ENCODE measurements at places on chromosomes 5 and 9.
A peak's percentile ranks its signal among the peaks of the same experiment; 100 is the strongest.

DNA sequence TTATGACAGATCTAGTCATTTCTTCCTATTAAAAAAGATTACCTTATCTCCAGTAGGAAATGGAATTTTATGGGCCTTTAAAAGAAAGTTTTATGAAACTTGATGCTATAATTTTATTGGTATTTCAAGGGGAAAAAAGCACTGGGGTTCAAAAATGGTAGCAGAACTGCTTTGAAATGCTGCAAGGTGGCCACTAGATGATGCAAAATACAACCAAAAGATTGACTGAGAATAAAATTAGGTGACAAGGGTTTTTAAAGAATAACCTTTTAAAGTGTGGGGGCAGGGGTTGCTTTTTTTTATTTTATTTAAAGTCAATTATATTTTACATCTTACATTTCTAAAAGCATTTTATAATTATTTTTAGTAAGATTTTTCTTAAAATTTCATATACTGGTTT, 61.7 kb downstream of the KLF9 start:
- DNase-seq: no peak

- DNase-seq: no peak
Observed at GRCh38 chr5:71974622-71975021, 132.7 kb upstream of the MAP1B start.

- DNase-seq: no peak
Observed at GRCh38 chr5:124721229-124721735, 25.2 kb downstream of the ZNF608 start.

DNA sequence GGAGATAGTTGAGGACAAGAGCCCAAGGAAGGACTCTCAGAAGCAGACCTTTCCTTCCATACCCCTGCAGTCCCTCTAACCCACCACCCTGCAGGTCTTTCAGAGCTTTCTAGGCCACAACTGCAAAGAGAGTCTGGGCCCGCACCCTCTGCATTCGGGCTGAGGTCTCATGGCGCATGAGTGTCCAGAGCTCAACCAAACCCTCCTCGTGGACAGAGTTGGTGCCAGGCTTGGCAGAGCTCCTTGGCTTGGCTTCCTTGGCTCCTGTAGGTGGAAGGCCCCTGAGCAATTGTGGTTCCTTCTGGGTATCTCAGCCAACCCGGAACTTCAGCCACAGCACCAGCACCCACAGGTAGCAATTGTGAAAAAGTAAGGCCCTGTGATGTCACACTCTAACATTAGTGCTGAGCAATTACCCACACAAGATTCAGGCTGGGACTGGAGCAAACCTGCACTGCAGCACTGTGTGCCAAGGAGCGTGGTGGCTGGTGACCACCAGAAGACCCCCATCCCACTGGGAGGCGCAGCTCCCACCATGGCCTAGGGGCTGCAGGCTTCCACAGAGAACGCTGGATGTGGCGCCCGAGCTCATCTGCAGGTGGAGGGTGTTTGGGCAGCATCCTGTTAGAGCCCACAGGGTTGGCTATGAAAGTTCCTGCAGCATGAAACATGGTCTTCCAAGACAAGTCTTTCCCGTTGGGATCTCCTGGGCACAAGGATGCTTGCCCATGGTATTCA, 38.8 kb downstream of the FOXI1 start:
- no peak for DNase-seq

DNA sequence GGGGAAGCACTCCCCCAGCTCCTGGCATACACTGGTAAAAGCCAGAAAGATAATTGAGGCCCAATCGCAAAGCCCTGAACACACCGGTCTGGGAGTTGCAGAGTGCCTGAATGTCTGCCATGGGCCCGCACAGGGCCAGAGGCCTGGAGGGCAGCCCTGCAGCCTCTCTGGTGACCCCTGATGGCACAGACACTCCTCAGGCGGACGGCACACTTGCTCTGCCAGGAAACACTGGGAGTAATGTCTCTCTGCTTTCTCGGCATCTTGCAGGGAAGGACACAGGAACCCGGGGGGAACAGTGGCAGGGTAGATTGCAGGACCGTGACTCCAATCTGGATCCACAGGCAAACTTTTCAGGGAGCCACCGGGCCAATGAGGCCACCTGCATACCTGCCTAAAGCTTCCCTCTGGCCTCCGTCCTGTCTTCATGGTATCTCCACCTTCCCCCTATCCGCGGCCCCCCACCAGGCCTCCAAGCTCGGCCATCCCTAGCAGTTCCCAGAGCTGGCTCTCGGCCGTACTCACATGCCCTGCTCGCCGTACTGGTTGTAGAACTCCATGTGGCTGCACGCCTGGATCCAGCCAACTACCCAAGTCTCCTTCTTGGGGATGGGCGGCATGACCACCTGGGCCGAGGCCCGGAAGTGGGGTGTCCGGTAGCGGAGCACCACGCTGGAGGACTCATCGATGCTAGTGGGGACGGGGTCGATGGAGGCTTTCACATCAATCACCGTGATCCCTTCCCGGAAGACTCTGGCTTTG, 797 bp downstream of the FAM78A start:
- no peak for DNase-seq

DNA sequence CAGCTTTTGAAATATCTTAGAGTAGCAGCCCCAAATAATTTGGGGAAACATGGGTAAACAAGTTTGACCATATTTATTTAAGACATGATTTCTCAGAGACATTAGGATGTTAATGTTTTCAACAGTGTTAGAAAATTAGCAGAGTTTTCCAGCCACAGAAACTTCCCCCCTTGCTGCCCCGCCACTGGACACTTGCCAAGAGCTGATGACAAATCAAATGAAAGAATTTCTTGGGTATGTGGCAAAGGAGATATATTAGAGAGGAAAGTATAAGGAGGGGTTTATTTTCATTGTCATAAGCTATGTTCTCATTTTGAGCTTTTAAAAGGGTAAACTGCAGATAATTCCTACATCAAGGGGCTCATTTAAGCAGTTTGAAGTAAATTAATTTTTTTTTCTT, 15.9 kb downstream of the GABRA1 start:
- DNase-seq: no peak

DNA sequence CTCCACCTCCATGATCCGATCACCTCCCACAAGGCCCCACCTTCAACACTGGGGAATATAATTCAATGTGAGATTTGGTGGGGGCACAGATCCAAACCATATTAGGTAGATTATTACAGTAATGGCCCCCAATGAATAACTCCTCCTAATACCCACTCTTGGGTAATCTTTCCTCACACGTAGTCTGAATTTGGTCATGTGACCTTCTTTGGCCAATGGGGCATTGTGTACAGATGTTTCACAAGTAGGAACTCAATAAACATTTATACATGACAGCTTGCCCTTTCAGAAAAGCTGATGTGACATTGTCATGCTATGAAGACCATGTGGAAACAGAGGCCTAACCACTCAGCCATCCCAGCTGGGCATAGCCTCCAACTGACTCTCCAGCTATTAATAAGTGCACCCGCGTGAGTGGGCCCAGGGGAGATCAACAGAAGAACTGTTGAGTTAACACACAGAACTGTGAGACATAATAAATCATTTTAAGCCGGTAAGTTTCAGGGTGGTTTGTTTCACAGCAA, 10.6 kb downstream of the GPR150 start:
- no peak for DNase-seq

- DNase-seq: no peak
Observed at GRCh38 chr9:72931437-72931836, 21.4 kb downstream of the ALDH1A1 start.

DNA sequence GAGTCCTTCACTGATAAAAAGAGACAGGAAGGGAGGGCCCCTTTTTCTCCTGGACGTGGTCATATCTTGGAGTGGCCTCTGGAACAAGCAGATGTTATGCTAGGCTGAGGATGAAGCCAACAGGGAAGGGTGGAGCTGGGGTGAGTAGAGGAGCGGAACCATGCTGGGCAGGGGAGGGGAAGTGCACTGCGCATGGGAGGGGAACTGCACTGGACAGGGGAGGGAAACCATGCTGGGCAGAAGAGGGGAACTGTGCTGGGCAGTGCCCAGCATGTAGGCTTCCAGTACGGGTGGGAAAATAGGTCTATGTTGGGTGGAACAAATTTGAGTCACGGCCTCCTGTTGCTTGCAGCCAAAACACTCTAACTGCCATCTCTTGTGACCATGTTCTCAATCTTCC, 19.3 kb upstream of the IRX4 start:
- DNase-seq: no peak

DNA sequence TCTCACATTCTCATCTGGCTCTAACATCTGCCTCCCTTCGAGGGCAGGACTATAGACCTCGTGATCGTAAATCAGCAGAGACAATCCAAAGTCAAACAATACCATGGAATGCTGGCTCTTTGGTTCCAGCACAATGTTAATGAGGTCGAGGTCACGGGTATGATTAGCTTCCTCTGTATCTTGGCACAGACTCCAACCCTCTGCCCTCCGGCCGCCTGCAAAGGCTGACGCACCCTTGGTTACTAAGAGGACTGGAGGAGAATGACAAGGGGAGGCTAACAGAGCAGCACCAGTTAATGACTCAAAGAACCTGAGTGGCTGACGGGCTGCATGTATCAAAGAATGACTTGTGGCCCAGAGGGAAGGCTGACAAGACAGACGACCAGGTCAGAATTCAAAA, 10.1 kb downstream of the LHFPL2 start:
- no peak for DNase-seq

GRCh38 chr9:124054582-124055227, 43.1 kb downstream of the LHX2 start:
- DNase-seq: peak; percentile 30

GRCh38 chr5:139675825-139676224, 27.7 kb downstream of the CXXC5 start:
- DNase-seq: no peak

DNA sequence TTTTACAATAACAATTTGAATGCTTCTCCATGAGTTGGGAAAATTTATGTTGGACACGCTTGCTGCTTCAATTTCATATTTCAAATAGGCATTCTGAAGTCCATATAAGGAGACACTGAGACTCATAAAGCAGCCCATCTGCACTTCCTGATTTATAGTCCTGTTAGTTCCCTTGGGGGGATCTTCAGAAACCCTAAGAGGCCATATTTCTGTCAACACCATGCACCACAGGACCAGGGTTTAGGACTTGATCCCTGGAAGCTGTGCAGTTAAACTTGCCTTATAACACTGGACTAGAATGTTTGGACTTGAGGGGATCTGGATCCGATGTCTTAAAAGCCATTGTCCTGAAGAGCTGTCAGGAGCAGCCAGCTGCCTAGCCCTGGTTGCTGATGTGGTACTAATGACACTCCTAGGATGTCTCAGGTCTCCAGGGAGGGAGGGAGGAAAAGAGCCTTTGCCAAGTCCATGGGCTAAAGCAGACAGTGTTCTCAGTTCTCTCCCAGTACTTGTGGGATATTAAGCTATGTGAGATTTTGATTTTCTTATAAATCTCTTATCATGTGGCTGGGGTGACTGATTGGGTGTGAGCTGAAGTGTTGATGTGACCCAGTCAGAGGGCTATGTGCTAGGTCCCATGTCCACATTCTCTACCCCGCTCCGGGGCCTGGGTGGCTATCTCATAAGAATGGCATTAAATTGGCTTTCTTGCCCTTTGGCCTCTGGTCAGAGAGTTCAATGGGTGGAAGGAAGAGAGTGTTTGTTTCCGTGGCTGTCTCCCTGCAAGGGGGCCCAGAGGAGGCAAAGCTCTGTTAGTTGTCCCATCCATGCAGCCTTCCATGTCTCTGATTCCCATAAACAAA, 399.8 kb downstream of the OSTF1 start:
- DNase-seq: no peak

DNA sequence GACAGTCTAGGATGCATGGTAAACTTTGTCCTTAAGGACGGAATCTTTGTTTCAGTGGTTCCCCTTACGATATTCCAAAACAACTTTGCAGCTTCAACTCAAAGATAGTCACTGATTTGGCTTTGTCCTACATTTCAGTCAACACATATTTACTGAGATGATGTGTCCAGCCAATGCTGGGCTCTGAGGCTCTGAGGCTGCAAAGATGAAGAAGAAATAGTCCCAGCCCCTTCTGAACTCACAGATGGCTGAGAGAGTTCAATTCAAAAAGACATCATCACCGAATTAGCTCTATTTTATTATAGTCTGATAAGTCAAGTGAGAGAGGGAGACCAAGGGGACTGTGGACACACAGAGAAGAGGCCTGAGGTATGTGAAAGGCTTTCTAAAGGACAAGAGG, 544.0 kb downstream of the ACTL7B start:
- DNase-seq: no peak

DNA sequence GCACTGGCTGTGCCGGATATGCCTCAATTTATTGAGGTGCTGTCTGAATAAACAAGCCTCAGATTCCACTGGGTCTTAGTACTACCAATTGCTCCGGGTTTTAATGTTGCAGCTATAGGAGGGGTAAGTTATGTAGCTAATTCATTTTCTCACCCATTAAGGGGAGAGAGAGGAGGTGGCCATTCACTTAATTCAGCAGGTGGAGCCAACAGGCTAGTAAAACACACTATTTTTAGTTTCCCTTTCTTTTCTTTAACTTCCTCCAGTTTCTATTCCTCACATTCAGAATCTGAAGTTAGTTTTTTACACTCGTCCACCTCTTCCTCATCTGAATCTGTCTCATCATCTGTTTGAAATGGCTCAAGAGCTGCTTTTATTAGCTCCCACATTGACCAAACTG, 105.6 kb upstream of the CDH10 start:
- no peak for DNase-seq

GRCh38 chr5:38249812-38250211, 8.5 kb upstream of the EGFLAM start:
- DNase-seq: no peak

- DNase-seq: no peak
Observed at GRCh38 chr9:33894316-33894715, 77.4 kb downstream of the UBE2R2 start.

- no peak for DNase-seq
Observed at GRCh38 chr9:132012704-132013357, 66.8 kb downstream of the MED27 start.

GRCh38 chr9:137045294-137046087, 486 bp downstream of the NPDC1 start:
- no peak for DNase-seq

DNA sequence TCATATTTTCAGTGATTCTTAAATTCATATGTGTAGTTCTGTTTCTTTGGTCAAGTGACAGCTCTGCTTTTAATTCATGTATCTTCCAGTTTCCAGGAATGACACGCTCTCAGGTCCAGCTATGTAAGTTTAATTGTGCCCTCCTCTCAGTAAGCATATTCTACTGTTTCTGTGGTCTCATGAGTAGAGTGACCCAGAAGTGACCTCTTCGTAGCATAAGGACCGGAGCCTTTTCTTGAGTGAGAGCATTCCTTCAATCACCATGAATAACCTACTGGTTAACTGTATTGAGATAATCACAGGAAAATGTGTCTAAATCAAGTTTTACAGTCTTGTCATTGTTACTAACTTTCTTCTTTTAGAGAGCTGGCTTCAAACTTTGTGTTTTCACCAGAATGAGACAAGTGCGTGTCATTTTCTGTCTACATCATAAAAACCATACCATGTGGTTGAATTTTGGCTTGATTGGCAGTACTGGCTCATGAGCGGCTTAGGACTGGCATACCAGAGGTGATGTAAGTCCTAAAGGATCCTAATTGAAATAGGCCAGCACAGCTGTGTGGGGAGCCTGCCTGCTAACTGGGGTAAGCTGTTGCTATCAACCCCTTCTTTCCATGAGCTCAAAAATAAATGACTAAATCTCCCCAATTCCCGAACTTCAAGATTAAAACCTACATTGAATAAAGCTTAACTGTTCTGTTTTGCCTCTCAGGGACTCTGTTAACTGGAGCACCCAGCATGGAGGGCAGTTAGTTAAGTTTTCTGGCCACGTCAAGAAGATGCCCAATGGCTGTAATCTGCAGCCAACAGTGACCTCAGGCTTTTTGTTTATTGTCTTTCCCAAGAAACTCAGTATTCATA, 4.8 kb downstream of the ADAMTSL1 start:
- no peak for DNase-seq
